Spinal cord (tissue), 10 donors: ENCODE measurements at places on chromosomes 7 and 10.

GRCh38 chr10:78907551-78908211 lies 161.1 kb upstream of the ZMIZ1 start:
- no peak for DNase-seq

DNA sequence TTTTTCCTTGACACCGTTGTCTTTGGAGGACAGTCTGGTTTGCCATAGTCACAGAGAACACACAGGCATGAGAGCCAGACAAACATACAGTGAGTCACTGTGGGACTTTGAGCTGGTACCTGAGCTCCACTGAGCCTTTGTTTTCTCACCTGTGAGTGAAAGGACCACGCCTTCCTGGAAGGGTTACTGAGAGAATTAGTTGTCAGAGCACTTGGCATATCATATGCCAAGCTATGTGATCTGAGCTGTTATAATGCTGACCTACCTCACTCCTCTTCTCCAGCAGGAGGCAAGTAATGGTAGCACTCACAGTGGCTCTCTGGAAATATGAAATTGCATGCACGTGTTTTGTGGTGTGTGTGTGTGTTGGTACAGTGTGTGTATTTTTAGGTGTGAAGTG lies 59.7 kb downstream of the CXCL12 start:
- no peak for DNase-seq

GRCh38 chr7:81779706-81780105 lies 9.9 kb upstream of the HGF start:
- no peak for DNase-seq

DNA sequence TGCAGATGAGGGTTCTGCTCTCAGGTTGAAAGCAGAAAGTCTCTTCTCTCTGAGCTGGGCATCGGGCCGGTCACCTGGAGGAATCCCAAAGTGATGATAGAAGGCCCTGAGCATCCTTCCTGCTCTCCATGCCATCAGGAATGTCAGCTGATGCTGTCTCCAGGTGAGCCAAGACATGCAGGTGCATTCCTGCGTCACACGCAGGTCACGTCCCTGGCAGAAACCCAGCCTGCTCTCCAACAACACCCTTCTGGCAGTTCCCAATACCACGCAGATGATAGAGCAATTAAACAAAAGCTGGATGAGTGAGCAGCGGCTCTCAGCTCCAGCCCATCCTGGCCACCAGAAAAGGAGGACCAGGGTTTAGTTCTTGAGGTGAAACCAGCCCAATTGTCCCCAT lies 6.9 kb upstream of the WIPI2 start:
- no peak for DNase-seq

DNA sequence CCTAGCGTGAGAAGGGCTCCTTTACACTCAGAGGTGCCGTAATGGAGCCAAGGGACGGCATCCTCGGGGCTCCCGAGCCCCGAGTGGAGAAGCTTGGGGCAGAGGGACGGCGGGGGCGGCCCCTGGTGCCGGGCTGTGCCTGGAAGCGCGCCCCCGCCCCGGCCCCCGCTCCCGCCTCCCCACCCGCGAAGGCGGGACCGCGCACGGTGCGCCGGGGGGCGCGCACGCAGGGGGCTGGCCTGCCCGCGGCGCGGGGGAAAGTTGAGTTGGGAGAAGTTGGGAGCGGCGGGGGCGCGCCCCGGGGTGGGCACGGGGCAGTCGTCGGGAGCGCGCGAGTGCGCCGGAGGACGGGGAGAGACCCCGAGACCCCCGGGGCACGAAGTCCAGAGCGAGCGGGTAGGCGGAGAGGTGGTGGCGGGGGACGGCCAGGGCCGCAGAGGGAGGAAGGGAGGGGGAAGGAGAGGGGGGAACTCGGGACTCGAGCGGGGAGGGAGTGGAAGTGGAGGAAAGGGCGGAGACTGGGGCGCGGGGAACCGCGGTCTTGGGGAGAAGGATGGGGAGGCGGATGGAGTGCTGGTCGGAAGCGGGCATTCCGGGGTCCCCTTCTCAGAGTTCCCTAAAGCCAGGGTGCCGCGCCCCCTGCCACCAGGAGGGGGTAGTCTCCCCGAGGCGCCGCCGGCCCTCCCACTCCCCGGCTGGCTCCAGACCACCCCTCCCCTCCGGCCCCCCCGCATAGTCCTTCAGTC lies at the start of gene SLC4A2:
TSS of gene SLC4A2 (plus strand) at position 223 of the 746 bp plus-strand sequence. CDS start 2,399 bp downstream, outside the sequence.
- no peak for DNase-seq

DNA sequence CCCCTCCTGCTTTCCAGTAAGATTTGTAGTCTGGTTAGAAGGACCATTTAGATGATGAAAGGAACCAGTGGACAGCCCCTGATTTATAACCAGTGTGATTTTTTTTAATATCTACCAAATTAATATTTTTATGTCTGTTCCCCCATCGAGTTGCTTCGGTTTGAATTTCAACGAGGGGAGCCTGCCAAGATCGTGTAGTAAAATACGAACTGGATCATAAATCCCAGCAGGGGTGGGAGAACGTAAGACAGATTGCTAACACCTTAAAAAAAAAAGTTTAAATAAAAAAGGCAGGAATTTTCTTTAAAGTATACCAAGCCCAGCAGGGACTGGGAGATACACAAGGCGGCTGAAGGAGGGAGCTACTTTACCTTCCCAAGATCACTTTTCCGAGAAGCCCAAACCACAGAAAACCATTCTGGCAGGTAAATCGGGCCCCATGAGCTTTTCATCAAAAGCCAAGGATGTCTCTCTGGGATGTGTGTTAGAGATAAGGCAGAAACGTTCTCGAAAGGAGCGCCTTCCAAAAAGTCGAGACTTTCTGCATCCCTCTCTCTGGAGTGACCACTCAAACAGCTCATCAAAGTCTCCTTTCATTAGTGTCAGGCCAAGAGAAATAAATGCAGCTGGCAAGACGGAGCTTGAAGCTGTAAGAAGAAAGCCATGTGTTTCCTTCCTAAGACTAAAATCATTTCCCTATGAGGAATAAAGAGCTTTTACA lies 270.5 kb upstream of the NFE2L3 start:
- DNase-seq: peak; percentile 28

- DNase-seq: no peak
Measured at GRCh38 chr10:90887555-90887954, 15.8 kb downstream of the RPP30 start.

GRCh38 chr7:153470004-153470671 lies 582.1 kb upstream of the DPP6 start:
- no peak for DNase-seq

- DNase-seq: no peak
Measured at GRCh38 chr10:30755441-30755953, 125.9 kb upstream of the LYZL2 start.

DNA sequence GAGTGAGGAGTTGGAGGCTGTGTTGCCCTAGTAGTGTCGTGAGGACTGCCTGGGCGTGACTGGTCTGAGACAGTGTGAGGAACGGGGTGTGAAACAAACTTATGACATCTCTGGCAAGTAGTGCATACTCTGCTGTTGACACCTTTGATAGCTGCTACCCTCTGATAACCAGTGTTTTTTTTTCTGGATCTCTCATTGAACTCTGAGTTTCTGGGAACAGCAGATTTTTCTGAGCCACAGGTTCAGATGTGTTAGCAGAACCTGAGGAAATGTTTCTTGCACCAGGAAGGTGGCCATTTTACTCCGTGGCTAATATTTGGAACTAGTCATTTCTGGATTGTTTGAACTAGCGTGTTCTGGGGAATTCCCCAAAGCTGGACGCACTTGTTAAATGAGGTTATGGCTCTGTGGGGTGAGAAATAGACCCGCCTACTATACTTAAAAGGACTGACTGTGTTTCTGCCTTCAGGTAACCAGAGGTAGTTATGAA lies 52.9 kb downstream of the AUTS2 start:
- no peak for DNase-seq

GRCh38 chr10:77188521-77188920 lies 449.1 kb downstream of the KCNMA1 start:
- no peak for DNase-seq

GRCh38 chr10:30781670-30782121 lies 152.1 kb upstream of the LYZL2 start:
- peak; percentile 78 for DNase-seq

DNA sequence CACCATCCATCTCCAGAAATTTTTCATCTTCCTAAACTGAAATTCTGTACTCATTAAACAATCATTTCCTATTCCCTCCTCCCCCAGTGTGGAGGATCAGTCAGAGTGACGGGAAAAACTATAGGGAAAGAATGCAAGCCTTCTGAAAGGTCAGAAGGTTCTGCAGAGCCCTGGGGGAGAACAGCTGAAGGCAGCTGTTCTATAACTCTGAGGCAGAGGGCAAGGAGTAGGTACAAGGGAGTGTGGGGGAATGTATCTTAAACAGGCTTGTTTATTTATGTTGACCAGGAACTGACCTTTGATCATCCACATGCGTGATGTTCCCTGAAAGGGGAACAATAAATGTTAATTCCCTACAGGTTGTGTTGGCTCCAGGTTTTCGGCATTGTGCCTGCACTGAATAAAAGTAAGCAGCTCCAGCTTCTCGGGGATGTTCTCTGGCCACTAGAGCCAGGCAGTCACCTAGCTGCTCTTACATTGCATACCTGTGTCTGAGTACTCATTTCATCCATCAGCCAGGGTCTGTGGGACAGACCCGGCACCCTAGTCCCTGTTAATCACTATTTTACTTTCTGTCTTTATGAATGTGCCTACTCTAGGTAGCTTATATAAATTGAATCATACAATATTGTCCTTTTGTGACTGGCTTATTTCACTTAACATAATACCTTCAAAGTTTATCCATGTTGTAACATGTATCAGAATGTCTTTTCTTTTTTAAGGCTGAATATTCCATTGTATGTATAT lies 5.8 kb downstream of the IFIT1 start:
- no peak for DNase-seq

DNA sequence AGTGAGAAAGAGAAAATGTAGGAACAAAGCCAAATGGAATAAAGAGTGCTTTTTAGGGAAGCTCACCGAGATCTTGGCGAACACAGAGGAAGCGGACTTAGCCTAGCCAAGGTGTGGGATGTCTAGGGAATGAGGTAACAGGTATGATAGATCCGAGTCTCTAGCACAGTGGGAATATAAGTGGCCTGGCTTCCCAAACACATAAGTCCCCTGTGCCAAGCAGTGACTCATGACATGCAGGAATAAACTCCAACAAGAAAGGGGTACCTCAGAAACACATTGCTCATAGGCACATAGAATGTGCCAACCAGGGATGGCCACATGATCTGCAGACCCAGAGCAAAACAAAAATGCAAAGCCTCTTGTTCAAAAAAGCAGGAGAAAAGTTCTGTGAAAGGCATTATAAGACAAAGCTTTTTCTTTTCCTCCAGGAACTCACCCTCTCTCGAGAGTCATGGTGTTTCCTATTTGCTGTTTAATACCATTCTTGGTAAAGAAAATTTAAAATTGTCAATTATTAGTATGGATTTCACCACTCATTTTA lies 542.5 kb downstream of the GATA3 start:
- no peak for DNase-seq

DNA sequence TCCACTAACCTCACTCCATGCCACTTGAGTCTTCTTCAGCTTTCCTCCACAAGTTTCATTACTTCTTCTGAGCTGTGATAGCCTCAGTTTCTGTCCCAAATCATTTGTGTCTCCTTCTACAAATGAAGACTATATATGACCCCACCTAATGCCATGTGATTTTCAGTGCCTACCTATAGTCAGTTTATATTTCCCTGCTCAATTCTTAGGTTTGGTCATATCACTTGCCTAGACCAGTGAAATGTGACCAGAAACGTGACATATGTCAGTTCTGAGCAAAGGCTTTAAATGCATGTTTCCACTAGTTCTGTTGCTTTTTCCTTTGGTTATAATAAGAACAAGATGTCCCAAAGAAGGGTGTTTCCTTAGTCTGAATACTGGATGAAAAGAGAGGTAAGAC lies 24.6 kb upstream of the REEP3 start:
- DNase-seq: no peak

GRCh38 chr7:29622335-29623265 lies 59.0 kb downstream of the PRR15 start:
- DNase-seq: peak; percentile 14

DNA sequence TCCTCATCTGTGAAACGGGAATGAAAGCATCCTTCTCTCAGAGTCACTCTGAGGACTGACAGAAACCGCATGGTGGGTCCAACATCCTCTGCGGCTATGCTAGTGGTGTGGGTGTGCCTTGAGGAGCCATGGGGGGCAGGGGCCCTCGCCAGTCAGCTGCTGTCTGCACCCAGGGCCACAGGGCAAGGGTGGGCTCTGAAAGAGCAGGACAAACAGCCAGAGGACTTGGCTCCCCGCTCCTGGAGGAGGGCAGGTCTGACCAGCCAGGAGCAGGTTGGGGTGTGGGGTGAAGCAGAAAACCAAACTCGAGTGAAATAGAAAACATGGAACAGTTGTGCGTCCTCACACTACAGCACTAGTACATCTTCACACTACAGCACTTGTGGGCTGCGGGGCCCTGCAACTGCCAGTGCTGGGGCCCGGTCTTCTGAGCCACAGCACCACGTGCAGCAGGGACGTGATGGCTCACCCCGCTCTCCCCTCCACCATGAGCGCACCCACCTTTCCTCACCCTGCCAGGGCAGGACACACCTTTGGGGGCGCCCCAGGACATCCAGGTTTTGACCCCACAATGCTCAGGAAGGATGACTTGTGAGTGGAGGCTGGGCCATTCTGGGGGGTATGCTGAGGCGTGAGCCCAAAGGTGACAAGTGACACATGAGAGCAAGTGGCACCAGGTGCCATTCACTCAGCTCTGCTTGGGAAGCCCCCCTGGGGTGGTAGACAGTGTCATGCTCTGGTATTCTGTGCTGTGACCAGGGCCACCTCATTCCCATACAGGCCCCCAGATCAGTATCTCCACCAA lies 96.1 kb upstream of the RET start:
- DNase-seq: no peak

DNA sequence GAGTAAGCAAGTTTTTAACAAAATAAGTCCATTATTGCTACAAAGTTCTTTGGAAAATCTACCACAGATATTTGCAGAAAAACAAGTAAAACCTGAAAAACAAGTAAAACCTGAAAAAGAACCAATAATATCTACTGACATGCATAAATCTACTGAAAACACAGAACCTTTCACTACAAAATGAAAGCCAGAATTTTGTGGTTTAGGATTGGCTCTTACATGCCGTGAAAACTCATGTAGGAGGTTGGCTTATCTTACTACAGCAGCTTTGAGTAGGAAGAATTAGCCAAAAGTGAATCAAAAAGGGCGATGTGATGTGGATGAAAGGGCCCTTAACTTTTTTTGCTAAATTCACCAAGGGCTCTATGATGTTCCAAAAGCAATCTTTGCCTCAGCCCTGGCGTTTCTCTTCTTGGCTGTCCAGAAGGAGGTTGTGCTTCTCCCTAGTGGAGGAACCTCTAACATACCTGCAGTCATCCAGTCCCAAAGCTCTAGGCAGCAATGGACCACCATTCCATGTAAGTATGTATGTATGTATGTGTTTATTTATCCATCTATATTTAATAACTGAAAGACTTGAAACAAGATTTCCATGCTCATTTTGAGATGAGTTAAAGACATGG lies 93.5 kb upstream of the ZNF804B start:
- DNase-seq: no peak

GRCh38 chr10:72219235-72219814 lies 3.2 kb upstream of the ASCC1 start:
- no peak for DNase-seq

DNA sequence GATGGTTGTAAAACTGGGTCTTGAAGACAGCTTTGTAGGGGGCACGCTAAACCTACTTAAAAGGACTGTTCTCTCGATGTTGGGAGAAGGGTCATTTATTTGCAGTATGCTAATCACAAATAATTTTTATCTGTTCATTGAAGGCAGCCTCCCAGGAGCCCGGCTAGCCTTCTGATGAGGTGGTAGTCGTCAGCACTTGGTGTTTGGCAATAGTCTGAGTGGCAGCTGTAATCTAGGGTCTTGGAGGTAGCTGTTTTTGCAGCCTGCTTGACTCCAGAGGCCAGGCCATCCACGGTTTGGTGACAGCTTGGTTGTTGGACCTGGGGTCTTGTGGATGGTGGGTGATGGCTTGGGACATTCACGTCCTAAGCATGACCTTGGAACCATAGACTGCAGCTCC lies 2.2 kb downstream of the GTF2IRD1 start:
- DNase-seq: no peak

GRCh38 chr7:37441816-37442215 lies 6.8 kb downstream of the ELMO1 start:
- no peak for DNase-seq
